Esophagus mucosa (tissue), 1 donor: ENCODE measurements at places on chromosomes 4 and X. TPM values are rescaled to one million over a fixed set of nuclear protein-coding genes. Genes with fewer than 3 reads are reported as not detected.

DCAF12L1 gene
- not detected for total RNA-seq

LRP2BP gene
- total RNA-seq: 0.60 TPM

SCML1 gene
- 4.8 TPM for total RNA-seq

HMX1 gene
- total RNA-seq: not detected

CXCL3 gene
- 0.28 TPM for total RNA-seq

CHIC2 gene
- total RNA-seq: 29.7 TPM

DNA sequence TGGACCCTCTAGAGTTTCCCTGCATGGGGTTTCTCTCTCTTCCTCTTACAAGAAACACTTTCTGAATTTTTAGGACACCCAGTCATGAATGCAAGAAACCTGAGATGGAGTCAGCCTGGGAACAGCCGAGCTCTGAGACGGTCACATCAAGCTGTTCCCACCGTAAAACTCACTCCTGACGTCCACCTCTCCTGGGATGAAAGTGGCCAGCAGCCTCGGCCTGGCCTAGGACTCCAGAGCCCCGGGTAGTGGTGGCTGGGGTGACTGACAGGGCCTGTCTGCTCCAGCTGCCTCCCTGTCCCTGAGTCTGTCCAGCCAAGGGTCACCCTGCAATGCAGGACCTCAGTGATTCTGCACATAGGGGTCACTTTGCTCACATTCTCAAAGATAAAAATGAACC lies 217.8 kb downstream of the SHOX start:
- no peak for ATAC-seq

DNA sequence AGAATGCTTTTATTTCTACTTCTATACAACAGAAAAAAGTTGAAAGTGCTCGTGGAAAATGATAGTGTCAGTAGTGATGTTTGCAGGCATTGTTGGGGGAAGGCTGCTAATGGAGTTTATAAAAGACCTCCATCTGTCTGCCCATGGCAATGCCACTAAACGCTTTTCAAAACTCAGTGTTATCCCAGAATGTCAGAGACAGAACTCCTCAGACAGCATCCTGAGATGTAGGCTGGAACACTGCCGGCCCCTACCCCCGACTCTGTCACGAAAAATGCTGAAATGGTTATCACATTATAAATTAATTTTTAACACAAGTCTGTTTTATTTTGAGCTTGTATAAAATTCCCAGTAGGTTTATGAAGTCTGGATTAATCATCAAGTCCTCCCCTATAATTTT lies 128.9 kb downstream of the HS3ST1 start:
- ATAC-seq: no peak

DNA sequence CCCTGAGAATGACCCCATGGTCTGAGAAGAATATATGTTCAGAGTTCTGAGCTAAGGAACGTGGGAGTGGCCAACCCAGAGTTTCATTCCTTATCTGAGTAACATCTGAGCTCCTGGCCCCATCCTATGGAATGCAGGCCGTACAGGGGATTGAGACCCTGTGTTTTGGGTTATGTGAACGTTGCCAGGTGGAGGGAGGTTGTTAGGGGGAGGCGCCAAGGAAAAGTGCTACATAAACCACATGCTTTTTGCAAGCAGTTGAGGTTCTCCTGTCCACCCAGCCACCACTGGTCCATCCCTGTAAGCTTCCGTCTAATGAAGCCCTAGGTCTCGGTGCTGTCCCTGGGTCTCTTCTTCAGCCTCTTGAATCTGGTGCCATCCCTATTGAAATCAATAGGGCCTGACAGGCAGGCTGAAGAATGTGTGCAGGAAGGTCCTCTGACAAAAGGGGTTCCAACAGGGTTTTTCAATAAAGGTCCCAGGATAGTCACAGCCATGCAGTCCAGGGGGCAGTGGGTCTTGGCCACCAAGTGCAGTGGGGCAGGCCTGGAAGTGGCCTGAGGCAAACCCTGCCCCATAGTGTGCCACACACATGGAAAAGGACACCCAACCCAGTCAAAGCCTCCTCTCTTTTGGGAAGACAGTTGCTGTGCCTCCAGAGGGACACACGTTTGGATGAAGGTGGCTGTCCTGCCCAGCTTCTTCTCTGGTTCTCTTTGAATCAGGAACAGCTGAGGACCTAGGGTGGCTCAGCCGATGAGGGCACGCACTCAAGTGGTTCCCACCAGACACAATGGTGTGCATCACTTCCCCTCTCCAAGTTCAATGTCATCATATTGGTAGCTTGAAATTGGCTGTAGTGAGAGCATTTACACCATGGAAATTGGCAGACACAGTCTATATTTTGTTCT lies 53.5 kb downstream of the HTRA3 start:
- no peak for ATAC-seq

GRCh38 chrX:35380808-35381700 lies 417.1 kb upstream of the MAGEB16 start:
- peak; percentile 57 for ATAC-seq

GRCh38 chr4:63898961-63899360 lies 510.3 kb downstream of the TECRL start:
- no peak for ATAC-seq

- no peak for ATAC-seq
Observed at GRCh38 chr4:85475631-85476233, 782 bp downstream of the ARHGAP24 start.

DNA sequence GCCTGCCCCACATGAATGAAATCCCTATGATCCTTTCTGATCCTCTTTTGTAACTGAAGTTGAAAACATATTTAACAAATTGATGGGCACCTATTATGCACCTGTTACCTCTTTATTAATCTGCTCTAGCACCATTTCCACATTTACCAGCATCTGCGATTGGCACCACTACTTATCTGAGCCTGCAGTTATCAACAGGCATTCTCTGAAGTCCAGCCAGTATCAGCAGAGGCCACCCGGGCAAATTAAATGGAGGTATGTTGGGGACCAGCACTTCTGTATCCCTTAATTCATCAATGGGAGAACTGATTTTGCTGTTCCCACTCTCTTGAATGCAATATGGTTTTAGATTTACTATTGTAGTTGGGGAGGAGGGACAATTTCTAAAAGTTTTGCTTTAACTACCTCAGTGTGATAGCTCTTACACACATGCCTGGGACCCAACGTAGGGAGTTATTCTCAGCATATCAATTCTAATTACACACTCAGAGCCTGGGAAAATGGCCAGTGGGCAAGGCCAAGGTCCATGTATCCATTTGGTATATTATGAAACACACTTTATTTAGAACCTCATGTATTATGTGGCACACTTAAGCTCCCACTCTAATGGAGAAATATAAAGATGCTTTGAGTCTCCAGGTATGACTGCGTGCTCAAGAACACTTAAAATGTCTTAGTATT lies 1927.1 kb upstream of the PCDH7 start:
- ATAC-seq: no peak

DNA sequence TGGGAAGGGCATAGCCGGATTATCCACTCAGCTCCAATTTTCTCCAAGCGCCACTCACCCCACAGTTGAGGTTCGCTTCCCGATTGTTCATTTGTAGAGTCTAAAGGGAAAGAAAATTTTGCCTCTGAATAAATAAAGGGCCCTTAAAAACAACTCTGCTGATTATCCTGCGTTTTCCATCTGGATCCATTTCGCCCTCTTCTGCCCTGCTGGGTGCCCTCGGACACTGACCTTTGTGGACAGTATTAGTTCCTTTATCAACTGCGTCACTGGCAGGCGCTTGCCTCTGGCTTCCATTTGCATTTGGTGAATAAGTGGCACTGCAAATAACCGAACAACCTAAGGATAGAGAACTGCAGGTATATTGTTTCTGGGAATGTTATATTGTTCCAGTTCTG lies 10.1 kb downstream of the GSX2 start:
- ATAC-seq: no peak

DNA sequence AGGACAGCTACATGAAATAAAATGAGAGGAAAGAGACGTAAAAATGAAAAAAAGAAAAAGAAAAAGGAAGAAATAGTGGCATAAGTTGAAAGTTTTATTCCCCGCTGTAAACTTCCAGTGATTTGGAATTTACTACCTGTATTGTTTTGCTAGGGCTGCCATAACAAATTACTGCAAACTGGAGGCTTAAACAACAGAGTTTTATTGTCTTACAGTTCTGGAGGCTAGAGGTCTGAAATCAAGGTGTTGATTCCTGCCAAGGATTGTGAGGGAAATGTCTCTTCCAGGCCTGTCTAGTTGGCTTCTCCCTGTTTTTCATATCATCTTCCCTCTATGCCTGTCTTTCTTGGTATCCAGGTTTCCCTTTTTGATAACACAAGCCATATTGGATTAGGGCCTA lies 119.4 kb upstream of the PACRGL start:
- no peak for ATAC-seq

- ATAC-seq: no peak
Observed at GRCh38 chr4:10577508-10578426, 106.8 kb downstream of the CLNK start.

DNA sequence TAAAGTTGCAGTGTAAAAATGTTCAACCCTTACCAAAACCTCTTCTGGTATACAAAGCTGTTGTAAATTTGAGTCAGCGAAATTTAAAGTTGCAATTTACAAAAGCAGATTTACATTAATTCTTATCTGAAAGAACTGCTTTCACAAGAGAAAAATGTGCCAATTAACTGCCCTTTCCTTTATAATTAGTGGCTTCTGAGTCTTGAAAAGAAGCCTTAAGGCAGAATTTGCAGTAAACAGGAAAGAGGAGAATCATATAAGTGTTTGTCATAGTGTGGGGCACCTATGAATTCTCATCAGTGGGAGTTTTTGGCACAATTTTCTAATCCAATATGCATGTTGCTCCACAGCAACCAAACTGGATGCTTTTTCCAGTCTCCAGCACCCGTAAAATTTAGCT lies 125.3 kb upstream of the GABRG1 start:
- no peak for ATAC-seq

DNA sequence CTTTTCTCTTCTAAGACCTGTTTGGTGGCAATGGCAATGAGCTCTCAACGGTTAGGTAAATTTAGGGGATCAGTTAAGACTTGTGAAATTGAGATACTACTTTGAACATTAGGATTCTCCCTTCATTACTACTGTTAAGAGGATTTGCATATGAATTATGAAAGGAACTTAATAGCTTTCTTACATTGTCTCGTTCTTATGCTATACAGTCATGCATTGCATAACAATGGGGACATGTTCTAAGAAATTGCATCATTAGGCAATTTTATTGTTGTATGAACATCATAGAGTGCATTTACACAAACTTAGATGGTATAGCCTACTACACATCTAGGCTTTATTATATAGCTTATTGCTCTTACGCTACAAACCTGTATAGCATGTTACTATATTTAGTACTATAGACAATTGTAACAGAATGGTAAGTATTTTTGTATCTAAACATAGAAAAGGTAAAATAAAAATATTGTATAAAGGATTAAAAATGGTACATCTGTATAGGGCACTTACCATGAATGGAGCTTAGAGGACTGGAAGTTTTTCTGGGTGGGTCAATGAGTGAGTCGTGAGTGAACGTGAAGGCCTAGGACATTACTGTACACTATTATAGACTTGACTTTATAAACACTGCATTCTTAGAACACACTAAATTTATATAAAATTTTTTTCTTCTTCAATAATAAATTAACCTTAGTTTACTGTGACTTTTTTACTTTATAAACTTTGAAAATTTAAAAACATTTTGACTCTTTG lies 62.5 kb downstream of the PAQR3 start:
- peak; percentile 93 for ATAC-seq

- no peak for ATAC-seq
Observed at GRCh38 chrX:38807873-38808272, 6.6 kb downstream of the MID1IP1 start.

DNA sequence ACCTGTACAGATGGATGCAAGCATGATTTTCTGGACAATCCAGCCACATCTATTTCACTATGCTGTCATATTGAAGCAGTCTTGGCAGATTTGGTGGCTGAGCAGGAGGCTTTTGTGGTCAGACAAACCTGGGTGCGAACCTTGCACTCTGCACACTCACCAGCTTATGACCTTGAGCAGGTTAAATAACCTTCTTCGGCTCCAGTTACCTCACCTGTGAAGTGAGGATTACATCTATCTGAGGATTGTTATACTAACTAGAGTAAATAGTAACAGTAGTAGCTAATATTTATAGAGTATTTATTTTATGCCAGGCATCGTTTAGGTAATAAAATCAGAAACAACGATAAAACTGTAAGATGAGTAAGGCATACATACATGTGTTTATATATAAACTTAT lies 150.0 kb downstream of the PPP3CA start:
- no peak for ATAC-seq

DNA sequence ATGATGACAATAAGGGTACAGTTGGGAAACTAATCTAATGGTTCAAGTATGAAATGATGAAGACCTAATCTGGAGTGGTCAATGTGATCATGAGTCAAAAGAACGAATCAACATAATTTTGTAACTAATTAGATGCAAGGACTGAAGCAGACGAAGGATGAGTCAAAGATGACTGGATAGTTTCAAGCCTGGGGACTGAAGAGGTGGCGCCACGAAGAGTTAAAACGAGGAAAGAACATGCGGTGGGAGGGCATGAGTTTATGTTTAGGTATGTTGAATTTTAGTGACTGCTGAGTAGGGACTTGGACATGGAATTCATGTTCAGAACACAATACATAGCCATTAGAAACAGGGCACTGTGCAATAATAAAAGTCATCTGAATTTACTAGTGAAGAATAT lies 221.5 kb upstream of the FAM241A start:
- ATAC-seq: peak; percentile 26

GRCh38 chr4:105715692-105716278 lies 7.2 kb downstream of the GSTCD start:
- ATAC-seq: no peak

DNA sequence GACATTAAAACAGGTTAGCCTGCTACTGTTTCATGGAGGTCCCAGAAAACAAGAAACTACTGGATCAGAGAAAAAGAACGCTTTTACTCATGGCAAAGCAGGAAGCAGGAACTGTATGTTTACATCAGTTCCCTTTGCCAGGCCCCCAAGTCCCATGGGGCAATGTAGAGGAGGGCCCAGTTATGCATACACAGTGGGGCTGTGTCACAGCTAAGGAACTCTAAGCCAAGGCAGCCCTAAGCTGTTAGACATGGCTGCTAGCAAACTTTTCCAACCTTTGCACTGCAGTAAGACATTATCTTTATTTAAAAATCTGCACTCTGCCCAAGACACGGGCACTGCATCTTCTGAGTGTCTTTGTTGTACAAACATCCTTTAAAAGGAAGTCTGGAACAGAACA lies 975.8 kb downstream of the C4orf33 start:
- no peak for ATAC-seq
